ENCODE measurements at places on chromosomes 2 and 18. TPM values are rescaled to one million over a fixed set of nuclear protein-coding genes. Genes with fewer than 3 reads are reported as not detected.
A peak's percentile ranks its signal among the peaks of the same experiment; 100 is the strongest.

DNA sequence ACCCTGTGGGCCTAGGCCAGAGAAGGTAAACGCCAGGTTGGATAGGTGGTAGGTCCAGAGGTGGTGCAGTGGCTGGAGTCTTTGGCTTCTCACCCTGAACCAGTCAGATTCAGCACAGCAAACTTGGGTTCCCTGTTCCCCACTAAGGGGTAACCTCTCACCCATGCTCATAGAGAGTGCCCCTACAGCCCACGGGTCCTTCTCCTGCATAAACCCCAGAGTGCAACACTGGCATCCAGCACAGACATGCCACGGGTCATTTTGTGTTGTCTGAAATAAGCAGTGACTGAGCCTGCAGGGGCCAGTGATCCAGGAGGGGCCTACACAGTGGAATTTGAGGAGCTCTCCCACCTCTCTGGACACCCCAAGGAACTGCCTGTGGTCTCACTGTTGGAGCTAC, 40.5 kb upstream of the ATP6V1B1 start:
- H3K36me3 ChIP-seq = no peaks in the 10 kb centered on the region
- peaks cover 2% of the 10 kb centered on the region for H3K4me1 ChIP-seq
- DNase-seq = no peak

DNA sequence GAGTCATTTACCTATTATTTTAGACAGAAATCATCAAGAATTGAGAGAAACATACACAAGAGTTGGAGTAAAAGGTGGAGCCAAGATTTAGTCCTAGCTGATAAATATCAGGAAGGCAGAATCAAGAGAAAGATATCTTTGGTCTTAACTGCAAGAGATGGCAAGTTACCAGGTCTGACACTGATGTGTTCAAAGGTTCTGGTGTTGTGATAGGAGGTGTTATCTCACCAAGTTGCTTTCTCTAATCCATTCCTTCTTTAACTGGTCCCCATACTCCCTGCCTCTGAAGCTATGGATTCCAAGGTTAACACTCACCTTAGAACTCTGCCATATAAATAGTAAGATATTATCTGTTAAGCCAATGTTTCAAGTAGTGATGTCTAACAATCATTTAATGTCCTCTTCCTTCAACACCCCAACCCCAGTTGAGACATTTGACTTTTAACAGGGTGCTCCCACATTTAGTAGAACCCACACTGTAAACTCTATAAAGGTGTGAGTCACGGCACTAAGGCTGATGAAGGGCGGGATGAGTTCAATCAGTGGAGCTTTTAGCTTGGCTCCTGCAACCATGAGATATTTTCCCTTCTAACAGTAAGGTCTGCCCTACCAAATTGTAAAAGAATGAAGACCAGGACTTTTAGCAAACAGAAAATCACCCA, 333.7 kb downstream of the RND3 start:
- H3K4me1 ChIP-seq = no peaks in the 10 kb centered on the region
- H3K27me3 ChIP-seq = no peaks in the 10 kb centered on the region
- H3K4me3 ChIP-seq = no peak overlapping the region
- DNase-seq = no peak
- H3K27ac ChIP-seq = no peak overlapping the region
- no peaks in the 10 kb centered on the region for H3K36me3 ChIP-seq

DNA sequence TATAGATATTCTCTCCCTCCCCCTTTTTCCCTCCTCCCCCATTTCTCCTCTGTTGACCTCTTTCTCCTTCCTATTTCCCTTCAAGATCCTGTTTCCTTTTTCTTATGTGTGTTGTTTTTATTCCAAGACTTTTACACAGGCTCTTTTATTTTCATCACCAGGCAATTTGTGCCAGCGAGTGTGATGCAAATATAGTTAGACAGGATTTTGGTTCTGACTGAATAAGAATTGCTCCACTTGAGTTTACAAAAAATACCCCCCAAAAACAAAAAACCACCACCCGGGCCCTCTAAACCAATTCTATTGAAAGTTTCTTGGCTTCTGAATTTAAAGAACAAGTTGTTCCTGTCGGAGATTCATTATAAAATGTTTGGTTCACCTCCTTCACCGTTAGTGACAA, 50.9 kb upstream of the MAPK4 start:
- no peak overlapping the region for H3K27ac ChIP-seq
- DNase-seq = no peak
- H3K4me3 ChIP-seq = no peak overlapping the region
- no peaks in the 10 kb centered on the region for H3K27me3 ChIP-seq
- H3K4me1 ChIP-seq = no peaks in the 10 kb centered on the region

LRRTM4 gene
- total RNA-seq = 0.60 TPM

- no peak overlapping the region for H3K27ac ChIP-seq
- H3K4me1 ChIP-seq = no peaks in the 10 kb centered on the region
- DNase-seq = peak; percentile 34
- H3K27me3 ChIP-seq = no peaks in the 10 kb centered on the region
These were observed 31.0 kb upstream of the ALLC start for GRCh38 chr2:3626812-3627499.

TRIM54 gene
- 387 TPM for total RNA-seq

EVA1A gene
- 2.5 TPM for total RNA-seq

DNA sequence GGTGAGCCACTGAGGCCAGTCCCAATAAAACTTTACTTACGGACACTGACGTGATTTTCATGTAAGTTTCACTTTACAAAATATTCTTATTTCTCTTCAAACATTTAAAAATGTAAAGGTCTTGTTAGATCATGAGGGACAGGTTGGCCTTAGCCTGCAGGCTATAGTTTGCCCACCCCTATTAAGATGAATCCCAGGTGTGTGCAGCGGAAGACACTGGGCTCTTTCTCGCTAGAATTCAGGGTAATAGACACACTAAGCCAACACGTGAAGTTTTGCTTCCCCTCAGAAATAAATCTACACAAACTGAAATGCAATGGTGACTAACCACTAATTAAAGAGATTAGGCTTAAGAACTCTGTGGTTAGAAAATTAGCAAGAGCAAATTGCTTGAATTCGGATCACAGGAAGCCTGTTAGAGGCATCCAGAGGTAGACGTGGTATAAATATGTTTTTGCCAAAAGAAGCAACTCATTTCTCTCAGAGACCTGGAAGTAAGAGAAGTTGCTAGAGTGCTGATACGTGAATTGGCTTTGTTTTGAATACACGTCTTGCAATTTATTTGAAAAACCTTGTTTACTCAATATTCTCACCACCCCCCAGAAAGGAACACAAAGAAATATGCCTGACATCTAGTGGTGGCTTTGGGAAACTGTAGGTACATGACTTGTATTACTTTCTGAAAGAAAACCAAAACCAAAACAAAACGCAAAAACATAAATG, 151.6 kb downstream of the DTNB start:
- H3K27ac ChIP-seq = no peak overlapping the region
- H3K36me3 ChIP-seq = no peaks in the 10 kb centered on the region
- no peak for DNase-seq

GRCh38 chr2:169344736-169345485, 17.4 kb downstream of the LRP2 start:
- no peak overlapping the region for H3K27ac ChIP-seq
- no peak overlapping the region for H3K4me3 ChIP-seq
- DNase-seq = no peak
- no peaks in the 10 kb centered on the region for H3K4me1 ChIP-seq
- H3K27me3 ChIP-seq = peaks cover 4% of the 10 kb centered on the region

SERPINB3 gene
- not detected for total RNA-seq

ITGB6 gene
- total RNA-seq = 24.3 TPM

DNA sequence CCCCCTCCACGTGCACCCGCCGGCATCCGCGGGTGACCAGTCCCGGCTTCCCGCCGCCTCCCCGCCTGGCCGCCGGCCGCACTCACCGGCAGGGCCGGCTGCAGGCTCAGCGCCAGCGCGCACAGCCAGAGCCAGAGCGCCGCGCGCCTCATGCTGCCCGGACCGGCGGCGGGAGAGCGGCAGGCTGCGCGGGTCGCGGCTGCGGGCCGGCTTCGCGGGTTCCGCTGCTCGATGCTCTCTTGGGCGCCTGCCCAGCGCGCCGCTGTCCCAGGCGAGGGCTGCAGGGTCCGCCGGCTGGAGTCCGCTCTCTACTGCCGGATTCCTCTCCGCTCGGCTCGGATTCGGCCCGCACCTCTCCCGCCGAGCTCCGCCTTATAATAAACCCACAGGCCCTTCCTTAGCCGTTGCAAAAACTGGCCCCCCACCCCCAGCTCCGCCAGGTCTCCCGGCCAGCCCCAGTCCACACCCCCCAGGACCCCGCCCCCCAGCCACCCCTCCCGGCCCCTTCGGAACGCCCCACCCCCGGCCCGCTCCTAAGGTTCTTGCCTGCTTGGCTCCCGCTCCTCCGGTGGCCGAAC, at the start of gene SDC1:
Gene SDC1, minus strand, starts transcription at position 415 of the 578 bp plus-strand sequence. Its CDS starts 263 bp downstream, at position 152.
- H3K36me3 ChIP-seq = no peaks in the 10 kb centered on the region
- H3K4me3 ChIP-seq = peak within 1 kb of the TSS; percentile 76
- DNase-seq = peak; percentile 71
- H3K4me1 ChIP-seq = peaks cover 5% of the 10 kb centered on the region
- no peak within 1 kb of the TSS for H3K27ac ChIP-seq
- no peaks in the 10 kb centered on the region for H3K27me3 ChIP-seq

SEPTIN2 gene
- 123 TPM for total RNA-seq

GRCh38 chr2:225002039-225002655, 40.1 kb downstream of the DOCK10 start:
- no peaks in the 10 kb centered on the region for H3K36me3 ChIP-seq
- no peaks in the 10 kb centered on the region for H3K27me3 ChIP-seq
- no peak for DNase-seq

DNA sequence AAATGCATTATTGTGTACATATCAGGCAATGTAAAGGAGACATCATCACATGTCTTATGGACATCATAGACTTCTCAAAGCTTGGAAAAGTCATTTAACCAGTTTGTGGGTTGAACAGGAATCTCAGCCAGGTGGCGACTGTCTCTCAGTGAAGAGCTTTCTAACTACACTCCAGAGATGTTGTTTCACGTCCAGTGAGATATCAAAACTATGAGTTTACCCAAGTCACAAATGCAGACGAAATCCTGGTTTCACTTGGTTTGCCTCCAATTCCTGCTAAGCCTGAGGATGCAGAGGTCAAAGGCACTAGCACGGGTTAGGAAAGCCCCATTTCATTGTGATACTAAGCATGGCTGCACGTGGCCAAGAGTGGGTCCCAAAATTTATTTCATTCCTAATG, 384.5 kb upstream of the MEIS1 start:
- H3K27me3 ChIP-seq = no peaks in the 10 kb centered on the region
- no peak for DNase-seq
- no peaks in the 10 kb centered on the region for H3K36me3 ChIP-seq
- H3K4me1 ChIP-seq = no peaks in the 10 kb centered on the region

DNA sequence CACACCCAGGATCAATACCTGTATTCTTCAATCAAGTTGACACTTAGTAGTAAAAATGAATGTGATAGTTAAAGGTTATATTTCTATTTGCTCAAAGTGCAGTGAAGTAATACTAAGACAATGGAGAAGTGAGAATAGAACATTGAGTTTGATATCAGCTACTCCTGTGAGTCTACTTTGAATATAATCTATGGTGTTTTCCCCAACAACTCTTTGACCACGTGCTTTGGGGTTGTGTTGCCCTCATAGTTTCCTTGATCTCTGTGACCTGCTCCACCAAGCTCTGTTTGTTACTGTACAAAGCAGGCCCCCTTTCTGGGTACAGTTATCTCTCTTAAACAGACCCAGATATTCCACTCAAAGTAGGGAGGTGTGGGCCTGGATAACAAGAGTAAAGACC, 222.9 kb downstream of the GALR1 start:
- H3K27ac ChIP-seq = no peak overlapping the region
- no peak for DNase-seq
- no peak overlapping the region for H3K4me3 ChIP-seq

DNA sequence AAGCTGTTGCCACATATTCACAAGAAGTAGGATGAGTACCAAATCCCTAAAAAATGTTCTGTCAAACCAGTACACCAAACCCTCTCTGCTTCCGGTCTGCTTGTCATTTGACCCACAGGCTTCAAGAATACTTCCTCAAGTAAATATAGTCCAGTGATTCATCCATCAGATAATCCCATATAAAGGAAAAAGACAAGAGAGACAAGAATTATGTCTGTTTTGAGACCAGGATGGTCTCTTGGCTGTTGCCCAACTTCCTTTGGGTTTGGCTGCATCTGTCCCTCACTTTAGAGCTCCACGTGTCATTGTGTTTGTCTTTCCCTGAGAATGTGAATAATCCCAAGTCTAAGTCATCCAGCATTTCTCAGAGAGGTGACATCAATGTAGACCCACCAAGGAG, 91.5 kb upstream of the NRP2 start:
- DNase-seq = no peak
- H3K27me3 ChIP-seq = no peaks in the 10 kb centered on the region
- no peaks in the 10 kb centered on the region for H3K36me3 ChIP-seq
- H3K27ac ChIP-seq = no peak overlapping the region

DNA sequence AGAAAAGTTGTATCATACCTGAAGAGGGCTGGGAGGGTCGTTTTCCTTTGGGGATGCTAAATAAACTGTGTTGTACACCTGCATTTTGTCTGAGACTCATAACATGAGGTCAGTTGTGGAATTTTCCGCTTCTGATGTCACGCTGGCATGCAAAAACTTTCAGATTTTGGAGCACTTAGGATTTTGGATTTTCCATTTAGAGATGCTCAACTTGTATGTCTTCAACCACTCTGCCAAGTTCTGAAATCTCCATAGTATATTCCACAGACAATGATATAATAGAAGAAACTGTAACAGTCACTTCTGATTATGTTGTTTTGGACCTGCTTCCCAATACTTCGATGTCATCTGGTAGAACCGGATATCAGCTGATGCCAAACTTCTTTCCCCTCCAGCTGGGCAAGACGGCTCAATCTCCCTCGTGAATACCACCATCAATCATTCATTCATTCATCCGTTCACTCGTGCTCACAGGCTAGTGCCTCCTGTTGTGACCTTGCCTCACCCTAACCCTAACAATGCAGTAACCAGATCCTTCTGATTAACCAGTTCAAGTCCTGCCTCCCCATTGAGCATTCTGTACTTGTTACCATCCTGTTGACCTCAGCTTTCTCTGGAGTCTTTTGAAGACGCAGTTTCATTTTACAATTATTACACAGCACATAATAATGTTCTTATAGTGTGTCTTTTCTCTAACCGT, 5.3 kb upstream of the PLEKHH2 start:
- no peak overlapping the region for H3K27ac ChIP-seq
- no peak for DNase-seq
- no peak overlapping the region for H3K4me3 ChIP-seq
- peaks cover 39% of the 10 kb centered on the region for H3K27me3 ChIP-seq
- H3K4me1 ChIP-seq = no peaks in the 10 kb centered on the region
- H3K36me3 ChIP-seq = no peaks in the 10 kb centered on the region

DNA sequence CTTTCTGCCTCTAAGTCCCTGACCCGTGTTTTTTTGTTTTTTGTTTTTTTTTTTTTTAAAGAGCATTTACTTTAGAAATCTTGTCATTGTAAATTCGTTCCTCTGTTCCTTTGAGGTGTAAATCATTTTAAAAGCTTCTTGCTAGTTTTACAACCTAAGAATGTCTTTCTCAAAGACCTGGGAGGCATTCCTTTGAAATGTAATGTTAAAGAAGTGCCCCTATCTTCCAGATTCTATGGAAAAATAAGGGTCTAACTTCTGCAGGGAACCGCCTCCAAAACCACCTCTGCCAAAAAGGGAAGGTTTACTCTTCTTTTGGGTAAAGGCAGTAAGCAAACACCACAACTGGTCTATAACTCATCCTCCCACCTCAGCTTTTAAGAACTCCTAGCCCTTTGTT, 259.6 kb upstream of the ZNF804A start:
- no peaks in the 10 kb centered on the region for H3K27me3 ChIP-seq
- H3K36me3 ChIP-seq = no peaks in the 10 kb centered on the region
- no peaks in the 10 kb centered on the region for H3K4me1 ChIP-seq
- no peak overlapping the region for H3K4me3 ChIP-seq
- no peak overlapping the region for H3K27ac ChIP-seq
- DNase-seq = no peak

GRCh38 chr2:122072666-122073065, 317.2 kb downstream of the TSN start:
- H3K4me1 ChIP-seq = no peaks in the 10 kb centered on the region
- H3K27me3 ChIP-seq = no peaks in the 10 kb centered on the region
- no peaks in the 10 kb centered on the region for H3K36me3 ChIP-seq
